GM10248 (cell line): ENCODE measurements at places on chromosomes 13 and 19.

- DNase-seq: no peak
Measured at GRCh38 chr13:94335761-94336526, 143.5 kb downstream of the DCT start.

- no peak for DNase-seq
Measured at GRCh38 chr19:18529782-18530181, 7.9 kb upstream of the ELL start.

DNA sequence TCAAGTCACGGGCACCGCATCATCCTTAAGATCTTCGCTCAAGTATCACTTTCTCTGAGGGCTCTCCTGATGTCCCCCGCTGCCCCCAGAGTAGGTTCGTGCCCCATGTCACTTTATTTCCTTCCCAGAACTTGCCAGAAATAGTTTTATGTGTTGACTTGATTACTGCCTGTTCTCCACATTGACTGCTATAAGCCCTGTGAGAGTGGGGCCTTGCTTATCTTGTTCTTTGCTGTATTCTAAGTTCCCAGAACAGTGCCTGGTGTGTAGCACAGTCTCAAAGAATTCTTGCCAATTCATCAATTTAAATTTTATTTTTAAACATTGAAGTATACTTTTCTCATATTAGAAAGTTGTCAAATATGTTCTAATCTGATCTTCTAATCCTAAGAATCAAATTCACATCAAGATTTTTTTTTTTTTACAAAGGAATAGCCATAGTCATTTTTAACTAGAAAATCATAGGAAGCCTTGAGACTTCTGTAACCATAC, 32.1 kb upstream of the GPR183 start:
- DNase-seq: no peak

DNA sequence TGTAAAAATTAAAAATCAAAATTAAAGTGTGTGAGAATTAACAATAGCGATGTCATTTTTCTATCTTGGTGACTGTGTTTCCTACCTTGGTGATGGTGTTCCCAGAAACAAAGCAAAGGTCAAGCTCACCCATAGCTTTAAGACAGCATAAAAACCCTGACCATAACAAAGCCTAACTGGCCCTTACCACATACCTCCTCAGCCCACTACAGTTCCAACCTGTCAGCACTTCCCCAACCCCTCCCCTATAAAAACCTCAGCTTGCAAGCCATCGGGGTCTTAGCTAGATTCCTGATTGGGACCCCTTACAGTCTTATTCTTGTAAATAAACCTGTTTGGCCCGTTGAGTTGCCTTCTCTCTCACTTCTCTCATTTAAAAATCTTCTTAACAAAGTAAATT, 484.4 kb upstream of the PCDH20 start:
- no peak for DNase-seq

DNA sequence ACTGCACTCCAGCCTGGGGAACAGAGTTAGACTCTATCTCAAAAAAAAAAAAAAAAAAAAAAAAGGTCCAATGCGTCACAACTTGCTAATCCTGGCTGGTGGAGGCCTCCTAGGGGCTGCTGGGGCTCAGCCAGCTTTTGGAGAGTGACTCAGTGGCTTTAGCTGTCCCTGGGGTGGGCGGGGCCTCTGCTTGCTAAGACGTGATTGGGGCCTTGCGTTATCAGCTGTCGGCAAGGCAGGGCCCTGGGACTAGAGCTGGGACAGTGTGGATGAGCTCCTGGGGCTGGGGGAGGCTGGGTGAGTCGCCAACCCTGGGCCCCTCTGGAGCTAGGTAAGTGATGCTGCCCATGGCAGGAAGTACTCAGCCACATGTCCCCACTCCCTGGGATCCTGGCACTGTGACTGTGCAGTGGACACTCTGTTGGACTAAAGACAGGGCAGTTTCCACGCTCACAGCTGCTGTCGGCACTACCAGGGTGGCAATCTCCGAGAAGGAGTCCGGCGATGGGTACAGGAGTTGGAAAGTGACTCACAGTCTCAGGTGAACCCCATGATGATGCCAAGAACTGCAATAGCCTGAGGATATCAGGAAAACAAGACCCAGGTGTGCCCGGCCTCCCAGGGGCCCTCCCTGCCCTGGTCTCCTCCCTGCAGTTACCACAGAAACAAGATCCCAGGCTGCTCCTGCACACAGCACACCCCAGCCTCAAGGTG, 32.2 kb downstream of the F2RL3 start:
- no peak for DNase-seq

GRCh38 chr19:48479686-48480085, 10.5 kb downstream of the CYTH2 start:
- no peak for DNase-seq

GRCh38 chr19:3684817-3685410, 15.4 kb downstream of the PIP5K1C start:
- no peak for DNase-seq

DNA sequence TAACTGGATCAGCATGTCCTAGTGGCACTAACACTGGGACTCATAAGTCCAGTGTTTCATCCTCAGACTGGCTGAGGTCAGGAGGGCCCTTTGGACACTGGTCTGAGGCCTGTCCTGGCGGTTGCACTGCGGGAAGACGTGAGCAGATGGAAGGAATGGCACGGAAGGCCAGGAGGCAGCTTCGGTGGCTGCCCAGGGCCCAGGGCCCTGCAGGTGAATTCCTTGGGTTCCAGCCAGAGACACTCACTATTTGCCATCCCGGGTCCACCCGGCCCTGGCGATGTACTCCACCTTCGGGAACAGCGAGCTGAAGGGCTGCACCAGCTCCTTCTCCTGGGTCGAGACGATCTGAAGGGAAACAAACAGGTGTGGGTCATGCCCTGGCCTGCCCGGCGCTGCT, 26.3 kb downstream of the DPP9 start:
- DNase-seq: no peak

- DNase-seq: no peak
Measured at GRCh38 chr19:41323430-41324125, 13.6 kb downstream of the CCDC97 start.

DNA sequence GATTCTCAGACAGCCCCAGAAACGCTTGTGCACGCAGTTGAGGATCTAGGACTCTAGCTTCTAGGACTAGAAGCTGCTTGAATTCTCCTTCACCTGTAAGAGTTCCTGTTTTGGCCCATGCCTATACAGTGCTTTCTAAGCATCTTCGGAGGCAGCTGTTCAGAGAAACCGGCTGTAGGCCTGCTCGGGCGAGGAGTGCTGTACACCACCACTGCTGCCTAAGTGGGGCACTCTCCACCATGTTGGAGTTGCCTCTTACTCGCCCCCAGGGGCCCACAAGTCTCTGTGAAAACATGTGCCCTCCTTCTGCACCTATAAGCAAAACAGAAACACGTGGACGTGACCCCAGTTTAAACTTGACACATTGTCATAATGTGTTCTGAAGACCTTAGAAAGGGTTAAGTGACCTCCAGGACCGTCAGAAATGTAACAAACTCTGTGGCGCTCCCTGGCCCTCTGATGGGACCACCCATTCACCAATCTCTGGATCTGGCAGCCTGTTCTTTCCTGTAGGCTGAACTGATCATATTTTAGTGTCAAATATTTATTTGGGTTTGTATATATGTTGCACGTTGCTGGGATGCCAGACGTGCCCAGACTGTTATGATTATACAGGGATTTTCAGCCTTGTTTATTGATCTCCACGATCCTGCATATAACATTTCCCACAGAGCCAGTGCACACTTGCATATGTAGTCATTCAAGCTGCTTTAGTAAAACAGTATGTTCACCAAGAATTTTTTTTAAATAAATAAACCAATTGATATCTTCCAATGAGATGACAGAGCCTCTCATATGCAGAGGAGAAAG, 60.8 kb downstream of the C13orf42 start:
- no peak for DNase-seq

DNA sequence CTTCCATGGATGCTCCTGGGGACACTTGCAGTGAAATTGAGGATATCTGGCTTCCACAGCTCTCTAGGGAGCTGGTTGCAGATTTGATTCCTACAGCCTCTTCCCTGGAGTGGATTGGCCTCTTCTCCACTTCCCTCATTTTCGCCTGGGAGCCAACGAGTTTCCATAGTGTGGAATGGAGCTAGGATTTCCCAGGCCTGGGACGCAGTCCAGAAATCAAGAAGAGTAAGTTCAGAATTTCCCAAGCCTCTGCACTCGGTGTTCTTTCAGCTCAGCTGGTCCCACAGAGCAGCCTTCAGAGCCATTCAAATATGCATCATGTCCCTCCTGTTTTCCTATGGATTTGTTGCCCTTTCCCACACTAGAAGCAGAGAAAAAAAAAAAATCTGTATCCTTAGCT, 68.2 kb downstream of the RAP2A start:
- no peak for DNase-seq

- no peak for DNase-seq
Measured at GRCh38 chr19:2047449-2048103, 3.5 kb downstream of the MKNK2 start.

GRCh38 chr19:10379880-10380312, 476 bp downstream of the TYK2 start:
- no peak for DNase-seq

DNA sequence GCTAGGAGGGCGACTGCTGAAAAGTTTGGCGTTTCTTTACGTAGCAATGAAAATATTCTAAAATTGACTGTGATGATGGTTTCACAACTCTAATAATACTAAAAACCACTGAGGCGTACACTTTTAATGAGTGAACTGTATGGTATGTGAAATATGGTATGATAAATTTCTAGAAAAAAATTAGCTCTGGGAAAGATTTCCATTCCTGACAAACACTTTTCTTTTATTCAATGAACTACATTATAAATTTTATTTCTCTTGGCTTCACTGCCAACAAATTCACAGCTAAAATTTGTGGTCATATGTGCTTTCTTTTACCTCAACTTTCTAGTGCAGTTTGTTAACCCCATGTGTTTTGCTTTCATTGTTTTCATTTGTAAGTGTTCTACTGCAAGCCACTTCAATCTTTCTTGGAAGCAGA, 11.1 kb downstream of the ZC3H13 start:
- no peak for DNase-seq

DNA sequence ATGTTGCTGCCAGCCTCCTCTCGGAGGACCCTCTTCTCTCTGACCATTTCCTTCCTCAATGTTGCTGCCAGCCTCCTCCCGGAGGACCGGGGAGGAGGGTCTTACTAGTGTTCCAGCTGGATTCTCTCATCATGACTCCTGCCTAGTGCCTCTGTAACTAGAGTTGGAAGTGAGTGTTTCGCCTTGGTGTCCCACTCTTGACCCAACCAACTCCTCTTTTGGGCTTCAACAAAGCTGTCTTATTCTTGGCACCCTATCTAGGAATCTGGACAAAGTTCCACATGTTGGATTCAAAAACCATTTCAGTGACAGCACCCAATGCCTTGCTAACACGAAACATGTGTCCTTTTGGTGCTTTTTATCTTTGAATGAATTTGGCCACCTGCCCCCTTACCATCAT, 165.4 kb downstream of the GPC5 start:
- no peak for DNase-seq

- peak; percentile 26 for DNase-seq
Measured at GRCh38 chr19:17931532-17932191, 1.2 kb upstream of the CCDC124 start.

DNA sequence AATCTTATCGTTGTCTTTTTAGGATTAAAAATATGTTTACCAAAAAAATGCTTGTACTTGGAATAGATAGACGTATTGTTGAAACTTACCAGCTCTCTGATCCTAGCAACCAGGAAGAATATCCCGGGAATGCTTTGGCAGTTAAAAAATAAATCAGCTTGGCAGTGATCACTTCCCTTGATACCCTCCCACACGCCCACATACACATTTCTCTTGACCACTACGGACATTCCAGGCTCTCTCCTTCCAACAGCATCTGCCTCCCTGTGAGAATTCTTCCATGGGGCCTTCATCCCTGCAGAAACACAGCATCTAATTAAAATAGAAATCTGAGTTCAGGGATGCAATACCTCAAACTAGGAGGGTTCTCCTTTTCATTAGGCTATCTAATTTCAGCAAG, 57.9 kb downstream of the THSD1 start:
- no peak for DNase-seq

GRCh38 chr19:45468159-45468651, 409 bp downstream of the FOSB start:
- no peak for DNase-seq

DNA sequence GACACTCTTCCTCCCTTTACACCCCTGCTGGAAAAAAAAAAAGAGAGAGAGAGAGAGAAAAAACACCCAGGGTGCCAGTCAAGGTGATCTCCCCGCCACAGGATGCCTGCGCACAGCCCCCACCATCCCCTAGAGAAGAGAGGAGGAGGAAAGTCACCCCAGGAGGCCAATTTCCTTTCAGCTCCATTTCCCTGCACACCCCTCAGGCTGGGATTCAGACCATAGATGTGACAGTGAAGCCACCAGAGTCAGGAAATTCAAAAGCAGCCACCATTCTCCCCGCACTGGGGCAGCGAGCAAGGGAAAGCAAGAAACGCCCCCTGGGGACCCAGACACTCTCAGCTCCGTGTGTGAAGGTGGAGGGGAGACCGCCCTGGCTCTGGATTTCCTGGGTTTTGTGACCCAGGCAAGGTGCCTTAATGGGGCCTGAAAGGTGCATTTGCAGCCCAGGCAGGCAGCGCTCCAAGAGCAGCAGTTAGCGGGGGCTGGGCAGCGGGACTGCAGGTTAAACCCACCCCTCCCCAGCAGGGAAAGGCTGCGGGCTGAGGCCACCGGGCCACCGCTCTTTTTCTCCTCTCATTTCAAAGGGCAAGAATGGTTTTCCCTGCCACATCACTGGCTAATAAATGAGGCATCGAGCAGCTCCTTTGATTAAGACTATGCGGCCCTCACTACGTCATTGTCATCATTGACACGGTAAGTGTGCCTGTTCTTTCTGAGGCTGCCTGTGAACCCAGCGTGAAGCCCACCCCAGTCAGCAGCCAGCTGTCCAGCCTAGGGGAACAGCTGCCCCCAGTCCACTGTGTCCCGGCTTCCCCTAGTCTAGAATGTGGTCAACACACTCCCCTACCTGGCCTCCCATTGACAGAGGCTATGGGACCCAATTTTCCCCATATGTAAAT, 83.8 kb upstream of the TM9SF2 start:
- no peak for DNase-seq

DNA sequence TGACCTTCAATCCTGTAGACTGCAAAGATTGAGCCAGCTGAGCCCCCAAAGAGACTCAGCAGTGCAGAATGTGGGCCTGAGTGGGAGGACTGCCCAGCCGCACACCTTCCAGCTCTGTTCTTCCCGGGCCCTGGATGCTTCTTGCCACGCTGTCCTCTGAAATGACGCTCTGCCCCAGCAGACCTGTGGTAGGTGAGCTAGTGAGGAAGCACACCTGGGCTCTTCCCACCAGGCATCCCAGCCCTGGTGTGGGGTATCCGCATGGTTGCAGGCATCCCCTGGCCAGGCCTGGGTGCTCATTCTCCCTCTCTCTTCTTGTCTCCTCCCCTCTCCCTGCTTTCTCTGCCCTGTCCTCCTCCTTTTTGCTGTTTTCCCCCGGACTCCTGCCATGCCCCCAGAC, 9.8 kb upstream of the MZF1 start:
- no peak for DNase-seq

- DNase-seq: no peak
Measured at GRCh38 chr13:65656740-65657329, 1573.3 kb downstream of the PCDH9 start.

DNA sequence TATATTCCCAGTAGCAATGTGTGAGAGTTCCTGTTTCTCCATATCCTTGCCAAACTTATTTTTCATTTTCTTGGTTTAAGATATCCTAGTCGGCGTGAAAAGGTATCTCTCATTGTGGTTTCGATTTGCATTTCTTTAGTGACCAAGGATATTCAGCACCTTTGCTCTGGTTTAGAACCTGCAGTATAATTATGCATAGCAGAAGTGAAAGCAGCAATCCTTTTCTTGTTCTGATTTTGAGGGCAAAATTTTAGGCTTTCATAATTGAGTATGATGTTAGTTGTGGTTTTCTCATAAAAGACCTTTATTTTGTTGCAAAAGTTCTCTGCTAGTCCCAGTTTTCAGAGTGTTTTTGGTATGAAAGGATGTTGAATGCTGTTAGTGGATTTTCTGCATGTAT, 491.0 kb downstream of the FGF9 start:
- peak; percentile 26 for DNase-seq
